Heart left ventricle (tissue), 16 donors: ENCODE measurements at places on chromosomes 2 and 18. TPM values are rescaled to one million over a fixed set of nuclear protein-coding genes. Genes with fewer than 3 reads are reported as not detected.

DNA sequence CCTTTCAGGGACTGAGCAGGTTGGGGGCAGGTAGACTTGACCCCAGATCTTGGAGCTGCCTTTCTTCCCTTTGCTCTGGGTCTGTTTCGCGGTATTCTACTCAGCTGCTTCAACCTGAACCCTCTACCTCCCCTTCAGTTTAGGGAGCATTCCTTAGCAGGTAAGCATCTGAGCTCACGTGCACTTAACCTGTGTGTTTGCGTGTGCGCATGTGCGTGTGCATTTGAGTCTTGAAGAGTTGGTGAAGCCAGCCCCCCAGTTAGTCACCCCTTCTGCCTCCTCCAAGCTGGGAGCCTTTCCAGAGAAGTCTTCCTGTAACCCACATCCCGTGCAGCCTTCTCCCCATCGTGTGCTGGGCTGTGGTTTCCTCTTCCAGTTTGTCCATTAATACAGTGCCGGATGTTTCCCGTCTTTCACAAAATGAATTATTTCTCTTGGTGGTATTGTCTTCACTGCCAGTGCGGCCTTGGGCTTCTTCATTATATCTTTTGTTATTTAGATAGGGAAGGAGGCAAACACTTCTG lies 33.2 kb downstream of the B3GNT2 start:
- no peaks in the 10 kb centered on the region for H3K4me1 ChIP-seq
- no peak overlapping the region for H3K27ac ChIP-seq
- DNase-seq, result no peak
- H3K27me3 ChIP-seq, result no peaks in the 10 kb centered on the region
- H3K4me3 ChIP-seq, result no peak overlapping the region

DNA sequence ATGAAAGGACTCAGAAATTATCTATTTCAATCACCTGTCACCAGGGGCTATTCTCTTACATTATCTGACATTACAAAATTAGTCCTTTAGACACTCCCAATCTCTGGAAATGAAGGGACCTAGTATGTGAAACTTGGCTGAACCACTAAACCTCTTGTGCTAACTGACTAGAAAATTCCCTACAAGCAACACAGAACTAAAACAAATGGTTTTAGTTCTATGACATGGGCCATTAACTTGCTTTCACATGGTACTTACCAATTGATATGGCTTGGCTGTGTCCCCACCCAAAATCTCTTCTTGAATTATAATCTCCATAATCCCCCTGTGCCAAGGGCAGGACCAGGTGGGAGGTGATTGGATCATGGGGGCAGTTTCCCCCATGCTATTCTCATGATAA lies 16.6 kb downstream of the SERPINE2 start:
- H3K27me3 ChIP-seq, result no peaks in the 10 kb centered on the region
- H3K27ac ChIP-seq, result no peak overlapping the region
- no peak overlapping the region for H3K4me3 ChIP-seq
- H3K36me3 ChIP-seq, result no peaks in the 10 kb centered on the region

DNA sequence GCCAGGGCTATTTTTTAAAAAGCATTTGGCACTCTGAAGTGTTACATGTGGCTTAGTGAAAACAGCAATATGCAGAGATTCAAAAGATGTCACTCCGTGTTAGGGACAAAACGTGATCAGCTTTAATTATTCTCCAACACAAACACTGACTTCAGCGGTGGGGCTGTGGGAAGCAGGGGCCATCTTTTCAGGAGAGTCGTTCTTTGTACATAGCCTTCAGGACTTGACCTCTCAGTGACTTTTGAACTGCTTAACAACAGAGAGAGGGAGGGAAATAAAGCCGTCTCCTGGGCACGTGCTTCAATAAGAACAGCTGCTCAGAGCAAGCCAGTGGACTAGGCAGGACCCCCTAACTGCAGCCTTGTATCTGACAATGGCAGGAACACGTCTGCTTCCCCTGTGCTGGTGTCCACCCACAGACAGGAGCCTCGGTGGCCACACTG lies 95.0 kb upstream of the HDAC4 start:
- peaks cover 11% of the 10 kb centered on the region for H3K4me1 ChIP-seq
- H3K4me3 ChIP-seq, result no peak overlapping the region
- no peak overlapping the region for H3K27ac ChIP-seq
- no peaks in the 10 kb centered on the region for H3K27me3 ChIP-seq
- no peaks in the 10 kb centered on the region for H3K36me3 ChIP-seq

The EPHA4 gene
- 12.4 TPM for total RNA-seq

GRCh38 chr2:96554293-96555145 lies 18.0 kb downstream of the ARID5A start:
- no peak overlapping the region for H3K27ac ChIP-seq
- peak overlapping the region; percentile 34 for H3K4me3 ChIP-seq
- H3K36me3 ChIP-seq, result peaks cover 37% of the 10 kb centered on the region

DNA sequence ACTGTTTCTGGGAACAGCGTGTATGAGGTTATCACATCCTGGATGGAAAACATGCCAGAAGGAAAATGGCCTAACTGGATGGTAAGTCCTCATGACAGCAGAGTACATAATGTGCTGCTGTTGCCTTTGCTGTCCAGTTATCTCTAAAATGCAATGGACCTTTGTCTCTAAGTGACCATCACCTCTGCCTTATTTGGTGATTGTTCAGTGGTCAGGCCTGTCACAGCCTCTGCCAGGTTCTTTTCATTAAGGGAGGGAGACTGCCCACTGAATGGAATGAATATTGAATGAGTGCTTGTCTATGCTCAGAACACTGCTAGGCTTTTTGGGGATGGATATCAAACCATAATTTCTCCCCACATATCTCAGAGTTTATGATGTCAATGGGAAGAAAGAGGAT lies 29.0 kb downstream of the SLC3A1 start:
- no peaks in the 10 kb centered on the region for H3K36me3 ChIP-seq
- H3K27me3 ChIP-seq, result no peaks in the 10 kb centered on the region
- H3K27ac ChIP-seq, result no peak overlapping the region

DNA sequence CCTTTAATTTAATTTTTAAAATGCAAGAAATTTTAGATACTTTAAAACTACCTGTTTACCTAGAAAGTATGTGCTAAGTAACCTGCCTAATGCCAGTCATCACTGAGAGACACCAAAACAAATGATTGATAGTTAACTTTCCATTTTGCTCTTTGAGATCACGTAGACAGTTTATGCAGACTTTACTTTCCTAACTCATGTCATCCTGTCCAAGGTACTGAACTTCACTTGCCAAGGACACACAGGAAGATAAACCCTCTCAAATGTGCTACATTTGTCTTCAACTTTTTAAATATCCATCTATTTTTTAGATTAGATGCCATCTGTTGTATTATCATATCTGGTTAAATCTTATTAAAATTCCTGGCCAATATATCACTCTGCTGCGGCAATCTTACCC lies 20.1 kb upstream of the SCN1A start:
- no peak overlapping the region for H3K27ac ChIP-seq
- H3K36me3 ChIP-seq, result no peaks in the 10 kb centered on the region
- no peaks in the 10 kb centered on the region for H3K4me1 ChIP-seq
- H3K4me3 ChIP-seq, result no peak overlapping the region
- no peak for DNase-seq

The CD28 gene
- 0.67 TPM for total RNA-seq

DNA sequence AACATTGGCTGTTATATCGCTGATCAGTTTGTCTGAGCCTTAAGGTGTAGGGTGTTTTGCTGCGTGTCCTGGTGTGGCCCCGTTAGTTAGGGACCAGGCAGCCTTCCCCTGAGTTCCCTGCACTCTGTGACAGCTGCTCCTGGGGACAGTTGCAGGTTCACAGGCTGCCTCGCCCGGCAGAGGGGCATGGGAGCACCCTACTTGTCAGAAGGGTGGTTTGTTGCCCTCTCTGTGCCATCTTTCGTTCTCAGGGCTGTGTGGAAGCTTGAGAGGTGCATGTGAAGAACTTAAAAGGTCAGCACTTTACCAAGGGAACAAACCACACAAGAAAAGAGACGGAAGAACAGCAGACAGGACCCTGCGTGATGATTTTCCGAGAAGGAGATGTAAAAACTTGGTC lies 159.6 kb downstream of the LDLRAD4 start:
- peaks cover 34% of the 10 kb centered on the region for H3K4me1 ChIP-seq
- no peaks in the 10 kb centered on the region for H3K27me3 ChIP-seq
- H3K4me3 ChIP-seq, result no peak overlapping the region

The STRN gene
- total RNA-seq, result 101 TPM

GRCh38 chr2:164114937-164115336 lies 379.1 kb upstream of the FIGN start:
- no peaks in the 10 kb centered on the region for H3K27me3 ChIP-seq
- no peak for DNase-seq
- H3K27ac ChIP-seq, result no peak overlapping the region
- no peak overlapping the region for H3K4me3 ChIP-seq
- H3K4me1 ChIP-seq, result no peaks in the 10 kb centered on the region
- H3K36me3 ChIP-seq, result no peaks in the 10 kb centered on the region

The ERMN gene
- not detected for total RNA-seq

GRCh38 chr2:64841461-64841860 lies 147.7 kb upstream of the SLC1A4 start:
- H3K4me1 ChIP-seq, result no peaks in the 10 kb centered on the region
- H3K36me3 ChIP-seq, result no peaks in the 10 kb centered on the region
- H3K4me3 ChIP-seq, result no peak overlapping the region
- no peaks in the 10 kb centered on the region for H3K27me3 ChIP-seq
- no peak for DNase-seq

DNA sequence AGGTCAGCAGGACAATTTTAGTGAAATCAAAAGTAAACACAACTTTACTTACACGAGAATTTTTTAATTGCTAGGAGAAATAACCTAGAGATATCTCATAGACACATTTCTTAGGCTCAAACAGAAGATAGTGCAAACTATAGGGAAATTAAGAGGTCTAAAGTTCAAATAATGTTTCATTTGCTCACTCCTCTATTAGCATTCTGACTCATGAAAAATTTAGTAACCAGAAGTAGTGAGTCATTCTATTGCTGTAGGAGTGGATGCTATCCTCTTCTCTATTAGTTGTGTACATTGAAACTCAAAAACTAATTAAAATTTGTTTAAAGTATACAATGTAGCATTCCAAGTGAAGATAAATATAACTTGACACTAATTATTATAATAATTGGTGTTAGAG lies 908.3 kb upstream of the TMEFF2 start:
- no peak for DNase-seq
- H3K4me1 ChIP-seq, result no peaks in the 10 kb centered on the region
- H3K4me3 ChIP-seq, result no peak overlapping the region
- no peaks in the 10 kb centered on the region for H3K27me3 ChIP-seq

- no peak overlapping the region for H3K4me3 ChIP-seq
- peaks cover 56% of the 10 kb centered on the region for H3K27me3 ChIP-seq
- DNase-seq, result no peak
- no peaks in the 10 kb centered on the region for H3K36me3 ChIP-seq
- H3K27ac ChIP-seq, result no peak overlapping the region
Observed at GRCh38 chr2:172113617-172114016, 10.9 kb upstream of the DLX2 start.

DNA sequence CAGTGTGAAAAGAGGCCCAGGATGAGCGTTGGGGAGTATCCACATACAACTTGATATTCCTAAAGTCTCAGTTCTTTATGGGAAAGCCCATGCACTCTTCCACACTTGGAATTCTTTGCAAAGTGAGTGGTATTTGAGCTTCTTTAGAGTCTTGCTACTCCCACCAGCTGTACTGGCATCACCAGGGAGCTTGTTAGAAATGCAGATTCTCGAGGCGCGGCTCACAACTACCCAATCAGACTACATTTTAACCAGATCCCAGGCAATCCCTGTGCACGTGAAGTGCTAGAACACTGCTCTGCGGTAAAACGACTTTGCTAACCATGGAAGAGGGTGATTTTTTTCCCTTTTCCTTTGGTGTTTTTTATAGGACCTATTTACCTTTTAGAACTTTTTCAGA lies 184.7 kb downstream of the NEDD4L start:
- no peaks in the 10 kb centered on the region for H3K36me3 ChIP-seq
- H3K4me1 ChIP-seq, result peaks cover under 1% of the 10 kb centered on the region
- DNase-seq, result no peak

The DSC2 gene
- 28.2 TPM for total RNA-seq

DNA sequence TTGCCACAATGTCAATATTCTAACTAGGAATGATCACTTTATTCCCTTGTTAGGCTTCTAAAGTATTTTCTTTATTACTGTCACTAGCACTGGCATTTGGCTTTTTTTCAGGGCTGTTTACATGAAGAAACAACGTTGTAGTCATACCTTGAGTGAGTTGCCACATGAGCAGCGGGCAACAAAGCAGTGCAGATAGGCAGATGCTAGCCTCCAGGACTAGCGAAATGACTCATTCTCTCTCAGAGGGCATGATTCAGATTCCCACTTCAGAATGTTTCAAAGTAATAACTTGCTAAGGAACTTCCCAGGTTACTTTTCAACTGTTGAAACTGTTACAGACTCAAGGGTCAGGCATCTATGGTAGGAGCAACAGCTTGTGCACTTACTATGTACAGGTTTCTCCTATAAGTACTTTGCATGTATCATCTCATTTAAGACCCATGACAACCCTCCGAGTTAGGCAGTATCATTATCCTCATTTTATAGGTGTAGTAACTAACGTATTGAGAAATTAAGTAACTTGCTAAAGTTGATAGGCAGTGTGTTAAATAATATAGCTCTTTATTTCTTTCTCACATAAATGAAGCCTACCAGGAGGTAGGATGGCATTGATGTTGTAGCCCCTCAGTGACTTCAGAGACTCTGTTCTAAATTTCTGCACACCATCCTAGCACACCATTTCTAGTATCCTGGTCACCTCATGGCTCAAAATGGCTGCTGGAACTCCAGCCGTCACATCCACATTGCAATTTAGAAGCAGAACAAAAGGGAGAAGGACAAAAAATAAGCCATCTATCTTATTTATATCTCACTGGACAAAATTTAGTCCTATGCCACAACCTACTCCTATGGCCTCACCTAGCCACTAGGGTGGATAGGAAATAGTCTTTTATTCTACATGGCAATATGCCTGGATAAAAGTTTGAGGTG lies 83.3 kb downstream of the ICOS start:
- H3K4me3 ChIP-seq, result no peak overlapping the region
- DNase-seq, result no peak
- no peaks in the 10 kb centered on the region for H3K36me3 ChIP-seq
- no peak overlapping the region for H3K27ac ChIP-seq
- H3K27me3 ChIP-seq, result no peaks in the 10 kb centered on the region
- H3K4me1 ChIP-seq, result peaks cover 3% of the 10 kb centered on the region

- H3K36me3 ChIP-seq, result no peaks in the 10 kb centered on the region
- H3K4me1 ChIP-seq, result no peaks in the 10 kb centered on the region
- H3K4me3 ChIP-seq, result no peak overlapping the region
- H3K27ac ChIP-seq, result no peak overlapping the region
- no peak for DNase-seq
Observed at GRCh38 chr18:2442006-2442405, 129.3 kb downstream of the METTL4 start.

DNA sequence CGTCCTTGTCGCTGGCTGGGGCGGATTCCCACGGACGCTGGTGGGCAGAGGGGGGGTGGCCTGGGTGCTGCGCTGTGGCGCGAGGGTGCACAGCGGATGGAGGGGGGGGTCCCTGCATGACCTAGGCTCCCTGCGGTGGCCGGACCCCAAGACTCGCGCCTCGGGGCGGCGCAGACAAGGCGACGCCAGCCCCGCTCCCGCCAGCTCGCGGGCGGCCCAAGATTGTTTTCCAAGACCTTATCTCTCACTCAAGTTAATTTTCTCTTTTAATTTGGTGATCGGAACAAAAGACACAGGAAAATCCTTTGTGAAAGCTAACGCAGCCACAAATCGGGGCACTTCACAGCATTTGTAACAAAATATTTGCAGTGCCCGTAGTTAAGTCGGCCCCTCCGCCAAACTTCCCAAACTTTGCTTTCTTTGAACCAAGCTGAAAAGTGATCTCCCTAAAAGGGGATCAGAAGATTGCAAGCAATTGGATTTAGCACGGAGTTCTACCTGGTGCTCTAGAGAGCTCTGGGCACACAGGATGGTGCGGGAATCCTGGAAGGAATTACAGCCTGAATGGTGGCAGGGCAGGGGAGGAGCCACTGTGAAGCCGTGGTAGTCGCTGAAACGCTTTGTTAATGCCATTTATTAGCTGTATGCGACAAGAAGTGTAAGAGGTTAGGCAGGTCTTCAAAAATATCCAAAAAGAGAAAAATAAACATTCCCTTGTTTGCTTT lies 4.8 kb upstream of the ID2 start:
- H3K4me1 ChIP-seq, result peaks cover 39% of the 10 kb centered on the region
- H3K4me3 ChIP-seq, result peak overlapping the region; percentile 87
- H3K27me3 ChIP-seq, result no peaks in the 10 kb centered on the region
- no peak for DNase-seq
